ENCODE measurements at places on chromosomes 12 and 14.

- DNase-seq: no peak
Observed at GRCh38 chr14:61611880-61612630, 83.3 kb upstream of the HIF1A start.

- DNase-seq: no peak
Observed at GRCh38 chr14:32345311-32345791, 16.3 kb downstream of the AKAP6 start.

GRCh38 chr12:71107936-71108335, 49.9 kb downstream of the TSPAN8 start:
- DNase-seq: no peak

DNA sequence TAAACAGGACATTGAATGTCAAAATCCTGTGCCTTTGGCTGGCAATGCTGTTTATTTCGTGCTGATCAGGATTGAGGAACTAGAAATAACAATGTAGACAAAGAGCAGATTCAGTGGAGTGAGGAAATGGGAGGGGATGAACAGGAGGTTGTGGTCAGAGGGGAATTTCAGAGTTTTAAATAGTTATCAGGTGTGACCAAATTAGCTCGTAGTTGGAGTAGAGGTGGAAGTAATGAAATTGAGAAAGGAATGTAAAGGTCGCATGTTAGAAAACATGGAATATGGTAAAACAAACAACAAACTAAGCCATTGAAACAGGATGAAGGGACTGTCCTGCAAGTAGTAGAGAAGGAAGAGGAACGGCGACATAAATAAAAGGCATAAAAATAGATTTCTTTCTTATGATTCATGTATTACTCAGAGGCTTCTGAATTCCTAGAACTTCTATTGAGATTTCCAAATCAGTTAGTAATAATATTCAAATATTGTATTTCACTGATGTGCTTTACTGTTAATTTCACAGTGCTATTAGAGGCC, 9.5 kb upstream of the SAV1 start:
- no peak for DNase-seq
